T-helper 1 cell (primary cell): ENCODE measurements at places on chromosomes 13 and 19.

GRCh38 chr19:18167975-18168645 is 5.5 kb upstream of the IFI30 start:
- peak; percentile 44 for DNase-seq

DNA sequence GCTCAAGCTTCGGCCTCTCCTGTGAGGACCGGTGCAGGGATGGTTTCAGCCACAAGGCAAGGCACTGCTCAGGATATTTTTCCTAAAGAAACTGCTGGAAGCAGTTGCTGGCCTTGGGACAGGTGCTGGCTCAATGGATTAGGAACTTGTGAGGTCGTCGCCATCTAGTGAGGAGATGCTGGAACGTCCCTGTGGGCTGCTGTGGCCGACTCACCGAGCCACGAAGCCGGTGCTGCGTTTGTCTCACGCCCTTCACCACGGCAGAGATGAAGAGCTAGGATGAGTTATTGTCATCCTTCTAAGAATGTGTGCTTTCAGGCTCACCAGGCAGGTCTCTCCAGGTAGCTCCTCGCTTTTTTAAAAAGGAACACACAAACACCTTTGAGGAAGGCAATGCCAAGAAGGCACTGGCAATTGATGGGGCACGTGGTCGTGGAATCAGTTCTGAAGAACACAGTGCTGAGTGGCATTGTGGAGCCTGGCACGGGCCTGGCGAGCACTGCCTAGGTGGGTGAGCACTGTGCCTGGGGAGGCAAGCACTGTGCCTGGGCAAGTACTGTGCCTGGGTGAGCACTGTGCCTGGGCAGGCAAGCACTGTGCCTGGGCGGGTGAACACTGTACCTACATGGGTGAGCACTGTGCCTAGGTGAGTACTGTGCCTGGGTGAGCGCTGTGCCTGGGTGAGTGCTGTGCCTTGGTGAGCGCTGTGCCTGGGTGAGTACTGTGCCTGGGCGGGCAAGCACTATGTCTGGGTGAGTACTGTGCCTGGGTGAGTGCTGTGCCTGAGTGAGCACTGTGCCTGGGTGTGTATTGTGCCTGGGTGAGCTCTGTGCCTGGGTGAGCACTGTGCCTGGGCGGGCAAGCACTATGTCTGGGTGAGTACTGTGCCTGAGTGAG is 140.4 kb downstream of the TEX29 start:
- DNase-seq, result no peak

- no peak for DNase-seq
Observed at GRCh38 chr13:21413013-21413412, 46.1 kb downstream of the ZDHHC20 start.

- no peak for DNase-seq
Observed at GRCh38 chr13:81207231-81207630, 866.3 kb upstream of the SPRY2 start.

- DNase-seq, result no peak
Observed at GRCh38 chr19:47022541-47023447, 3.2 kb downstream of the NPAS1 start.

DNA sequence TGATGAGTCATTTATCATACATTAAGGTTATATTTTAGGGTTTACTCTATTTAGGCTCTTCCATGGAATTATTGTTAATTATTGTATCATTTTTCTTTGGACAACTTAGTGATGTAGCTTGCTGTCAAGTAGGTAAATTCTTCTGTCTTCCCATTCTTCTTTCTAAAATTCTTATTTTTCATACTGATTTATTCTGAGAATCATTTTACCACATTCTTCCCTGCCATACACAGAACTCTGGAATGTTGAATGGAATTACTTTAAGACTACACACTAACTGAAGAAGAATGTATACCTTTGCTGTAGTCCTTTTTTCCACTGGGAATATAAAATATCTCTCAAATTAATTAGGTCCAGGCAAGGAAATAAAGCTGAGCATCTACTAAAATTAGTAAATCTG is 24.5 kb upstream of the SLC7A1 start:
- no peak for DNase-seq

DNA sequence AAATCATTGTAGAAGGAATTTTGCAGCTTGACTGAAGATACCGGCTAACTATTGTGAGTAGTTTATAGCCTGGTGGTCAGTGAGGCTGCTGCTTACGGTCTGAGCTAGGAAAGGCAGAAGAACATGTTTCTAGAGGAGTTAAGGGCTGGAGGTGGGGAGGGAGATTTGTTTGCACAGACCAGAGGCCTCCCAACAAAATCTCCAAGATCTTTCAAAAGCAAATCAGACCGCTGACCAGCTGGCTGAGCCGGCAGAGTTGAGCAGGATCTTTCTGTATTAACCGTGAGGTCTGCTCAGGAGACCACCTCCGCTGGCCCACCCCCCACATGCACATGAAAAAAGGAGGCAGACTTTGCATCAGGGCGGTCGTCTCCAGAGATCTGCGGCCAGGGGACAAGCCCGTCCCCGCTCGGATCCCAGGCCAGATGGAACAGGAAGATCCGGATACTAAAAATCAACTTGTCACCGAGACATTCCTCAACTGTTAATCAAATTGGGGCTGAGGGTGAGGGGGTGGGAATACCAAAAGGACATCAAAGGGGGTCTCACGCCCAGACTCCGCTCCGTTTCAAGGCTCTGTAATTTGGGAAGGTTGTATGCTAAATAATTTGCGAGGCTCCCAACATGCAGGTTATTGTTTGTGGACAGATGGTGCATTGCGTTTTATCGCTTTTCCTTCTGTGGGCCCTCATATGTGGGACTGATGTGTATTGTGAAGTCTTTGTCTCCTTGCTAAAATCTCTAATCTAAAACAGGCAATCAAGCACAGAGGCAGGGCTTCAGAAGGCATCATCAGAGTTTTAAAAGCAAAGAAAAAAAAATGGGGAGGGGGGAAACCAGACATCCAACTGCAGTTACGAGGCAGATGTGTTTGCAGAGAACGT is 319.0 kb downstream of the ZNF536 start:
- DNase-seq, result no peak

DNA sequence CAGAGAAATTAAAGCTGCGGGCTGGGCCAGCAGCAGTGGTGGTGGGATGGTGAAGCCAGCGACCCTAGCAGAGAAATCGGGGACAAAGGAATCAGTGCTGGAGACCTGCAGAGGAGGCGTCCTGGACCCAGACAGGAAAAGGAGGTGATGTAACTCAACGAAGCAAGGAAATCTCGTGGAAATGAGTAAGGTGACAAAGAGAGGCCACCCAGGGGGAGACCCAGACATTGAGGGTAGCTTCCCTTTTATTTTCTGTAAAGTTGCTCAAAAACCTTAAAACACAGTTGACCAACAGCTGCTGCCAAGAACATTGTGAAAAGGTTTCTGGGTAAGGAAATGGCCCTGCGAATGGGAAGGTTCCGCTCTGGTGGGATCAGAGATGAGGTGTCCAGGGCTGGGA is 13.3 kb upstream of the RETN start:
- DNase-seq, result no peak

GRCh38 chr13:28316836-28317235 is 178.1 kb downstream of the FLT1 start:
- DNase-seq, result no peak

DNA sequence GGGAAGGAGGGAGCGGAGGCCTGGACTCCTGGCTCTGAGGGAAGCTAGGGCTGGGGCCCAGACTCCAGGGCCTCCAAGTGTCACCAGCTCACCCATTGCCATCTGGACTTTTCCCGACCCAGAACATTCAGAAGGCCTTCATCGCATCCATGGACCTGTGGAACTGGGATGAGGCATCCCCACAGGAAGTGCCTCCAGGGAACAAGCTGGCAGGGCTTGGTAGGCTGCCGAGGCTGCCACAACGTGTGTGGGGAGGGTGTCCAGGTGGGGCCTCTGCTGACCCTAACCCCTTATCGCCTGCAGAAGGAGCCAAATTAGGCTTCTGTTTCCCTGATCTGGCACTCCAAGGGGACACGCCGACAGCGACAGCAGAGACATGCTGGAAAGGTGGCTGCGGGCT is 767 bp downstream of the ETV2 start:
- DNase-seq, result no peak

GRCh38 chr19:13169769-13170168 is 19.6 kb downstream of the IER2 start:
- DNase-seq, result no peak

- no peak for DNase-seq
Observed at GRCh38 chr13:44904967-44905366, 84.3 kb downstream of the NUFIP1 start.

GRCh38 chr13:23991119-23991518 is 93.8 kb upstream of the C1QTNF9B start:
- DNase-seq, result no peak

DNA sequence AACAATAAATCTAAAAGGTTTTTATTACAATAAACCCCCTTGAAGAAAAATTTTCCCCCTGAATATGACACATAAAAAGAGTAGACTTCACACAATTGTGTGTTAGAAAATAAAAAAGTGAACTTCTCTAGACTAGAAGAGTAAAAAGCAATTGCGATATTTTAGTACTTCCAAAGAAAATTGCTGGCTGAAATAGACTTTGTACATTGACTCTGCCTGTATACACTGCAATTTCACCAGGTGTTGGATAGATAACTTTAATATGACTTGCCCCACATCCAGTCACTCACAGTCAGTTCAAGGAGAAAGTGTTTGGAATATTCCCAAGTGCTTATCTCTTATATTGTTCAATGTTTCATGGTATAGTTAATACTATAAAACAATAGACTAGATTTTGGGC is 1780.1 kb upstream of the PCDH20 start:
- DNase-seq, result no peak

DNA sequence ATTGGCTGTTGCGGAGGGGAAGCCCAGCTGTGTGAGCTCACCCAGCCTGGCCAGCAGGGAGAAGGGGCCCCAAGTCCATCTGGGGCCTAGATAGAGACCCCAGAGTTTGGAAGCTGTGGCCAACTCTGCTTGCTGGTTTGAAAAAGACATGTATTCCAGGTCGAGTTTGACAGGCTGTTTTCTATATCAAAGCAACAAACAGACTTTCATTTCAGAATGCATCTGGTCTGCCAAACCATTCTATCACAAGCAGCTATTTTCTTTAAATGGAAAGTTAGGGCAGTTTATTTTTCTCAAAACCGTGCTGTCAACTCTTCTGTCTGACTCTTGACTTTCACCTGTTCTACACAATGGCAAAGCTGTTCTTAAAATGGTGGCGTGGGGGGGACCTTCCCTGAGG is 185.8 kb downstream of the DCLK1 start:
- DNase-seq, result no peak

DNA sequence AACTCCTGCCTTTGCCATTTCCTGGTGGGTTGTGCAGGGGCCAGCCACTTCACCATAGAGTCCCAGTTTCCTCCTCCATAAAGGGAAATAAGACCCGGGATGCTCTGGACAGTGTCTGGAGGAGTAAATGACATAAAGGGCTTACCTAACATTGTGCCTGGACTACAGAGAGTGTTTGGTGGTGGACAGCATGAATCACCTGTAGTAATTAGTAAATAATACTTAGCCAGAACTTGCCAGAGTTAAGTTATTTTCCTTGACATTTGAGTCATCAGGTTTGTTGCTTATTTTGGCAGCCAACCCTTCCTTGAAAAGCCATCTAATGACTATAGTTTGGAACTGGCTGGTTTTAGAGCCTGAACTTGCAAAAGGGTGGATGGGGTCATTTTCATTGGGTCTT is 159.2 kb downstream of the SLC7A1 start:
- no peak for DNase-seq

DNA sequence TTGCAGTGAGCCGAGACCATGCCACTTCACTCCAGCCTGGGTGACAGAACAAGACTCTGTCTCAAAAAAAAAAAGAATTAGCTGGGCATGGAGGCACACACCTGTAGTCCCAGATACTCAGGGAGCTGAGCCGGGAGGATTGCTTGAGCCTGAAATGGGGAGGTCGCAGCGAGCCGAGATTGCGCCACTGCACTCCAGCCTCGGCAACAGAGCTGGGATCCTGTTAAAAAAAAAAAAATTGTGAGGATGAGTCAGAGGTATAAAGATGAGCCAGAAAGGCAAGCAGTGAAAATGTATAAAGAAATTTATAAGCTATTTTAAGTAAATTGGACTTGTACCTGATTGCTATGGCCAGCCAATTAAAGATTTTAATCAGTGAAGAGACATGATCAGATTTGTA is 21.1 kb downstream of the KBTBD6 start:
- DNase-seq, result no peak

- DNase-seq, result no peak
Observed at GRCh38 chr19:41175801-41176777, 16.9 kb upstream of the CYP2S1 start.

DNA sequence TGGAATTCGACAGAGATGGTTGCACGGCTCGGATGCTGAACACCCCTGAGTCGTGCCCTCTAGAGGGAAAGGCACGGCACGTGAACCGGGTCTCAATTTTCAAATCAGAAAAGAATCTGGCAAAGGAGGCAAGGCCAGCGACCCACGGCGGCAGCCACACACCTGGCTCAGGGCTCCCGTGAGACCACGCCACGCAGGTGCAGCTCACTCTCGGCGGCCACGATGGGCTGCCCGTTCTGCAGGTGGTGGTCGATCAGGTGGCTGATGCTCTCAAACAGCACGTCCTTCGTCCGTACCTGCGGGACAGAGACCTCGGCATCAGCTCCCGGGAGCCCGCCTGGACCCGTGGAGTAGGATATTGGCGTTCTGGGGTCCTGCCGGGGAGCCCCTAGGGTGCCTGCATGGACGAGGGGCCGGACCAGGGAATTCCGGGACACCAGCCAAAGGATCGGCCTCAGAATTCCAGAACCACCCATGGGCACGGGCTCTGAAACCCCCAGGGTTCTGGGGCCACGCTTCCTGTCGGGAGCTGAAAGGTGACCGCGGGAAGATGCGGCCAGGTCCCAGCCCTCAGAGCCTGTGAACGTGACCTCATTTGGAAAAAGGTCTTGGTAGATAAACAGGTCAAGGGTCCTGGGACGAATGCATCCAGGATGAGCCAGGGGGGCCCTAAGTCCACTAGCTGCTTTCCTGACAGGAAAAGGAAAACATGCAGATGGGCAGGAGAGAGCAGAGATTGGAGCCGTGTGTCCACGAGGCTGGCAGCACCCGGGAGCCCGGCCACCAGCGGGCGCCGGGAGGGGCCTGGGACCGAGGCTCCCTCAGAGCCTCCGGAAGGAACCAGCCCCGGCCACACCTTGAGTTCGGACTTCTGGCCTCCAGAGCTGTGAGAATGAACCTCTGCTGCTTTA is 10.1 kb upstream of the C2CD4C start:
- no peak for DNase-seq

DNA sequence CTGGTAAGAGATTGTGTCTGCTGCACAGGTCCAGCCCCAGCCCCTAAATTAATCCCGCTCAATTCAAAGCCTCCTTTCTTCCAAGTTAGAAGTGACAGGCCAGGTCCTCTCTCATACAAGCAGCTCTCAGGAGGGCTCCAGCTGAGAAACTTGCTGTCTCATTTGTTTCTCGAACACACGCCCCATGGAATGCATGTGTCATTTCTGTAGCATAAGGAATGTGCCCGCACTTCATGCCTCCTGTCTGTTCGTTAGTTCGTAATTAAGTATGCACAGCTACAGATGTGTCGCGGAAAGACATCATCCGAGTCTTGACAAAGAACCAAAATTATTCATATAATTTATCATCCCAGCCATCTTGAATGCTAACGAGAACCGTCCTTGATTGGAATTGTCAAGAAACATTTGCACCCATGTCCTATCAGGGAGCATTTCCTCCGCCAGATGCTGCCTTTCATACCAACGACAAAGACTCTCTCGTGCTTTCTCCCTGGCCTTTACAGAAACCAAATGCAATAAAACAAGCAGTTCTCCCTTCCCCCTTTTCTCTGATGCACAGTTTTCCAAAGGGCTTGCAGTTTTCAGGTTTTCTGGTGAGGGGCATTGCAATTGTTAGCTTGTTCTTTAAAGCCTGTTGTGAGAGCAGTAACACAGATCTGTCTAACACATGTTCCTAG is 133.5 kb downstream of the UQCRFS1 start:
- no peak for DNase-seq
